Kidney (tissue), 22 donors: ENCODE measurements at places on chromosomes 13 and 19. TPM values are rescaled to one million over a fixed set of nuclear protein-coding genes. Genes with fewer than 3 reads are reported as not detected.
A peak's percentile ranks its signal among the peaks of the same experiment; 100 is the strongest.

Gene ELSPBP1
- not detected for total RNA-seq

DNA sequence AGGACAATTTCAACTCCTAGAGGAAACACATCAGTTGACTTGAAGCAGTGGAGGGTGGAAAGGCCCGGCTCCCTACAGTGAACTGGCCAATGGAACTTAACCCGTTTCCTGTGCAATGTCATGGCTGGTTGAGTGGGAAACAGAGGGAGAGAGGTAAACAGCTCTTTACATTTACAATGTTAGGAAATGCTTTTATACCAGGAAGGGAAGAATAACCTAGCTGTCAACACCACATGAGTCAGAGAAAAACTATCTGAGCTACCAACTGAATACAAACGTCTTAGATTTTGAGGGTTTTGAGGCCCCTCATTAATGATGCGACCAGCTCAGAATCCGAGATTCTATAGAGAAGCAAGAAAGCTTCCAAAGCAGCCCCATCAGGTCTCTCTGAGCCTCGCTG is 36.7 kb downstream of the CARD8 start:
- peak; percentile 35 for DNase-seq
- no peaks in the 10 kb centered on the region for H3K36me3 ChIP-seq
- no peak overlapping the region for H3K27ac ChIP-seq

Gene ZNF729
- not detected for total RNA-seq

Gene KHSRP
- 175 TPM for total RNA-seq

DNA sequence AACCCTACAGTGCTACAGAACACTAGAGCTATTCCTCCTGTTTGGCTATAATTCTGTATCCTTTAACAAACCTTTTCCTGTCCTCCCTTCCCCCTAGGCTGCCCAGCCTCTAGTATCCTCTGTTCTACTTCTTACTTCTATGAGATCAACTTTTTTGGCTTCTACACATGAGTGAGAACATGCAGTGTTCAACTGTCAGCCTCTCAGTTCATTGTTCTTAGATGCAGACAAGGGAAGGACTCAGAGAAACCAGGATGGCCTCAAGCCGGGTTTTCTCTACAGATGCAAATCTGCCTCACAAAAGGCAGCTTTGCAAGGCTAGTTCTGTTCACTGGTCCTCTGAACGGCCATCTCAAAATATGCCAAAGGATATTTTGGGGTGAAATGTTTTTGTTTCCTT is 18.4 kb downstream of the AMER2 start:
- H3K36me3 ChIP-seq, result no peaks in the 10 kb centered on the region
- H3K27ac ChIP-seq, result no peak overlapping the region
- no peaks in the 10 kb centered on the region for H3K4me1 ChIP-seq
- peak; percentile 29 for DNase-seq

Gene PSG7
- not detected for total RNA-seq

Gene PNMA8A
- 16.2 TPM for total RNA-seq

Gene NPAS1
- 0.38 TPM for total RNA-seq

Gene THSD1
- total RNA-seq, result 6.4 TPM

GRCh38 chr13:96573563-96573962 is 420.7 kb downstream of the OXGR1 start:
- H3K27ac ChIP-seq, result no peak overlapping the region
- no peaks in the 10 kb centered on the region for H3K36me3 ChIP-seq
- no peaks in the 10 kb centered on the region for H3K27me3 ChIP-seq
- no peaks in the 10 kb centered on the region for H3K4me1 ChIP-seq
- DNase-seq, result no peak
- no peak overlapping the region for H3K4me3 ChIP-seq

GRCh38 chr19:49954933-49955332 is 6.0 kb downstream of the SIGLEC11 start:
- peak; percentile 26 for DNase-seq
- no peaks in the 10 kb centered on the region for H3K36me3 ChIP-seq
- no peaks in the 10 kb centered on the region for H3K27me3 ChIP-seq
- H3K27ac ChIP-seq, result no peak overlapping the region
- no peaks in the 10 kb centered on the region for H3K4me1 ChIP-seq

- H3K27ac ChIP-seq, result no peak overlapping the region
- DNase-seq, result peak; percentile 75
- H3K27me3 ChIP-seq, result peaks cover 16% of the 10 kb centered on the region
Measured at GRCh38 chr19:41939861-41940730, 11.8 kb upstream of the ERFL start.

DNA sequence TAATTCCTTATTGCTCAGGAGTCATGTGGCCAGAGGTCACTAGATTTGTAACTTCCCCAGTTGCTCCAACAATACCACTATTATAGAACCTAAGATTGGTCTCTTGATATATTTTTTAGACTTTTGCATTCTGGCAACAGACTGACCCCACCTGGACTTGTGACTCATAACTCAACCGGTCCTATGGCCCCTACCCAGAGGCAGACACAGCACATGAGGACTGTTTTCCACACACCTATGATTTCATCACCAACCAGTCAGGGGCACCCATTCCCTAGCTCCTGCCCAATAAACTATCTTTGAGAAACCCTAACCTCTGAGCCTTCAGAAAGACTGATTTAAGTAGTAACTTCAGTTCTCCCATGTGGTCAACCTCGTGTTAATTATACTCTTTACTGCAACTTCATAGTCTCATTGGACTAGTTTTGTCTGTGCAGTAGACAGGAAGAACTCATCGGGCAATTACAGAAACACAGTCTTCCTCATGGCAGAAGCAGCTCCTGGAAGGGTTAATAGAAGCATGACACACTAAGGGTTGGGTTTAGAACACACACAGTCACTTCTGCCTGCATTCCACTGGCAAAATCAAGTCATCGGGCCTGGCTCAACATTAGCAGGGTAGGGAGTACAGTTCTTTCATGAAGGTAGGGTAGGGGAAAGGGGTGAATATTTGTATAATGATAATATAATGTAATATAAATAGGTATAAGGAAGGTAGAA is 251.8 kb downstream of the UQCRFS1 start:
- H3K27me3 ChIP-seq, result no peaks in the 10 kb centered on the region
- H3K27ac ChIP-seq, result no peak overlapping the region
- no peaks in the 10 kb centered on the region for H3K36me3 ChIP-seq

DNA sequence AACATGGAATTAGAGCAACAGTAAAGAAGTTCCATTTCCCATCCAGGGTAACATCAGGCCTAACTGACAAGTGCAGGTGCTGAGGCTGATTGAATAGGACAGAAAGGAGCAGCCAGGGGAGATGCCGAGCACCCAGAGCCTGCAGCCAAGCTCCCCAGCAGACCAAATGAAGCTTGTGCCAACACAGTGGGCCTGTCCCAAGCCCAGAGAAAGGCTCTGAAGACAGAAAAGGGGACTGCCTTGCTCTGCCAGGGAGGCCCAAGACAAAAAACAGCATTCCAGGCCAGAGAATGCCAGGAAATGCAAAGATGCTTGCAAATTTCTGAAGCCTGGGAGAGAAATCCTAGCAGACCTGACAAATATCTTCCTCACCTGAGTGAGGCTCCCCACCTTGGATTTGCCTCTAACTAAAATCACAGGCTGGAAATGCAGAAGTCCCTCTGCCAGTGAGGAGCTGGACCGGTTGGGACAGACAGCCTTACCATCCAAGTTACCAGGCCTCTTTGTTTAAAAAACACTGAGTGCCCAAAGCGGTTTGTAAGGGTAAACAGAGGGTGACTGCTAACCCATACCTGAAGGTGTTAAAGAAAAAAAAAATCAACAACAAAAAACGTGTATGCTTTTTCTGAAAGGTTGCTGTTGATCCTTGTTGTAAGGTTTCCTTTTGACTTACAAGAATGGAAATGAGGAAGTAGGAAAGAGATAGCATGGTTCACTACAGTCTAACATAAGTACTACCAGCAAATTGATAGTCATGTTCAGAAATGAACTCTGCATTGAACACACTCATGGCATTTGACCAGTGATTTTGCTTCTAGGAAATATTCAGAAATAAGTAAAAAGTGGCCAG is 11.8 kb upstream of the HMGB1 start:
- no peak overlapping the region for H3K27ac ChIP-seq
- DNase-seq, result no peak
- H3K36me3 ChIP-seq, result no peaks in the 10 kb centered on the region
- H3K4me3 ChIP-seq, result no peak overlapping the region
- H3K27me3 ChIP-seq, result no peaks in the 10 kb centered on the region

Gene ALKBH7
- 70.3 TPM for total RNA-seq

Gene APLP1
- 3.8 TPM for total RNA-seq

DNA sequence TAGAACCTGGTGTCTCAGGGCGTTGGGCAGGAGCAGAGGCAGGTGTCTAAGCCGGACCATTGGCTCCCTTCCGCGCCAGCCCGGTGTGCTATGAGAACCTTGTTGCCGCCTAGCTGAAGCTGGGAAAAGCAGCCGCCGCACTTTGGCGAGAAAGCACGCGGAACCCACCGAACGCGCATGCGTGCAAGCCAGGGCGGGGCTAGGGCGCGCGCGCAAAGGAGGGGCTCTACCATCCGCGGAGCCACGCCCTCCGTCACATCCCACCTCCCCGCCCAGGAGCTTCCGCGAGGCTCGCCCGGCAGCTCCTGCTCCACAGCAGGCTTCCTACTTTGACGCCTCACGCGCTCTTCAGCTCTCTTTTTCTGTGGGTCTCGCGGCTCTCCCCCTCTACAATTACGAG is 51.3 kb downstream of the WDR87 start:
- no peaks in the 10 kb centered on the region for H3K27me3 ChIP-seq
- H3K4me3 ChIP-seq, result peak overlapping the region; percentile 17
- H3K27ac ChIP-seq, result no peak overlapping the region
- no peaks in the 10 kb centered on the region for H3K4me1 ChIP-seq
- H3K36me3 ChIP-seq, result no peaks in the 10 kb centered on the region

Gene SOX1
- total RNA-seq, result not detected

- no peaks in the 10 kb centered on the region for H3K27me3 ChIP-seq
- H3K36me3 ChIP-seq, result no peaks in the 10 kb centered on the region
- H3K4me3 ChIP-seq, result peak overlapping the region; percentile 26
- no peak for DNase-seq
Measured at GRCh38 chr13:49939321-49939720, 3.2 kb upstream of the SPRYD7 start.

DNA sequence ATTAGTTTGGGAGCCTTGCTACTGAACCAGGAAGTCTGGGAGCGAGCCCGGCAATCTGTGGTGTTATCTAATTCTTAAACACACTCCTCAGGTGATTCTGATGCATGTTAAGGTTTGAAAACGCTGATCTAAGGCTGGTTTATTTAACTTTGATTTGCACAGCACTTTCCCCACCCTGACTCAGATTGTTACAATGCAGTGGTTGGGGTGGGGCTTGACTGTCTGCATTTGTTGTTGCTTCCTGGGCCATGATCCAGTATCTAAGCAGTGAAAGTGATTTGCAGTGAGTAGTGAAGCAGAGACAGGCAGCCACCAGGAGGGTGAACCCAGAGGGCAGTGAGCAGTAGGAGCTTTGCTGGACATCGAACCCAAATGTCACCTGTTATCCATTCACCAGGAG is 81.6 kb upstream of the ARGLU1 start:
- no peaks in the 10 kb centered on the region for H3K4me1 ChIP-seq
- DNase-seq, result no peak
- no peak overlapping the region for H3K27ac ChIP-seq

DNA sequence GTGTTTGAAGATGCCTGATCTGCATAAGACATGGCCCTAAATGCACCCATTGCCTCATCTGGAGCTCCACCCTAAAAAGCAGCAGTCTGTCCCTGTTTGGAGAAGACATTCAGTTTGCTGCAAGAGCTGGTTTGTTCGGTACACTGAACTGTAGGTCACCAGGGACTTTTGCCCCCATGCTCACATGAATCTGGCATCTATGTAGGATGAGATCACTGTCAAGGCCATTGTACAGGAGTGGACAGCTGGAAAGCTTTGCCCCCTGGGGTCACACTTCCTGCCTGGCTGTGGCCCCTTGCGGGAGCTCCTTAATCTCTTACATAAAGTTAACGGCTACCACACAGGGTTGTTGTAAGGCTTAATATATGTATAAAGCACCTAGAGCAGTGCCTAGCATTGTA is 73.0 kb downstream of the IPO5 start:
- no peak overlapping the region for H3K4me3 ChIP-seq
- H3K36me3 ChIP-seq, result peaks cover 4% of the 10 kb centered on the region
- no peaks in the 10 kb centered on the region for H3K27me3 ChIP-seq
- peaks cover 2% of the 10 kb centered on the region for H3K4me1 ChIP-seq
- peak; percentile 24 for DNase-seq

DNA sequence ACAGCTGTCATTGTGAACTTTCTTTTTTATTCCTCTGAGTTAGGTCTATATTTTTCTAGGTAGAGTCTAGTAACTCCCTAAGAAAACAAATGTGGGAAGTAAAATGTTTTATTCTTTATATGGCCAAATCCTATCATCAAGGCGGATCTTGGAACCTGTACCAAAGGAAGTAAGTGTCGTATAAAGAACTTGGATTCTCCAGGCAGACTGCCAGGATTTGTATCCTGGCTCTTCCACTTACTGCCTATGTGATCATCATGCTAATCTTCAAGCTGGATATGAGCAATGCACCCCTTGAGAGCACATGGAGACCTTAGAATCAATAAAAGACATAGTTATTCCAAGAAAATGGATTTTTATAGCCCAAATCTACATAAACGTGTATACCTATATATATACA is 286.5 kb downstream of the PCDH17 start:
- no peaks in the 10 kb centered on the region for H3K4me1 ChIP-seq
- no peaks in the 10 kb centered on the region for H3K36me3 ChIP-seq
- H3K4me3 ChIP-seq, result no peak overlapping the region
- no peaks in the 10 kb centered on the region for H3K27me3 ChIP-seq

- DNase-seq, result peak; percentile 20
- no peaks in the 10 kb centered on the region for H3K36me3 ChIP-seq
Measured at GRCh38 chr19:31071136-31071855, 277.9 kb downstream of the TSHZ3 start.

GRCh38 chr19:51386882-51387520 is 773 bp downstream of the LIM2 start:
- no peaks in the 10 kb centered on the region for H3K4me1 ChIP-seq
- H3K27ac ChIP-seq, result no peak overlapping the region
- DNase-seq, result no peak
- no peak overlapping the region for H3K4me3 ChIP-seq

Gene KANK3
- 26.6 TPM for total RNA-seq

GRCh38 chr19:16373532-16373931 is 48.9 kb downstream of the KLF2 start:
- peaks cover 23% of the 10 kb centered on the region for H3K36me3 ChIP-seq
- no peaks in the 10 kb centered on the region for H3K4me1 ChIP-seq
- DNase-seq, result no peak
- H3K4me3 ChIP-seq, result no peak overlapping the region
- H3K27ac ChIP-seq, result no peak overlapping the region

GRCh38 chr13:105587786-105588185 is 947.7 kb downstream of the EFNB2 start:
- no peak overlapping the region for H3K4me3 ChIP-seq
- H3K27ac ChIP-seq, result no peak overlapping the region
- H3K4me1 ChIP-seq, result no peaks in the 10 kb centered on the region
- DNase-seq, result peak; percentile 62

- no peak for DNase-seq
- H3K4me1 ChIP-seq, result no peaks in the 10 kb centered on the region
- H3K27ac ChIP-seq, result no peak overlapping the region
- H3K36me3 ChIP-seq, result no peaks in the 10 kb centered on the region
- H3K4me3 ChIP-seq, result no peak overlapping the region
Measured at GRCh38 chr13:25429466-25429865, 57.7 kb downstream of the ATP8A2 start.

Gene PLK5
- not detected for total RNA-seq
